ENCODE measurements at places on chromosomes 3 and 15.

- peak; percentile 89 for ATAC-seq
Observed at GRCh38 chr3:185796431-185797107, 28.3 kb downstream of the IGF2BP2 start.

- ATAC-seq, result peak; percentile 93
Observed at GRCh38 chr15:91271565-91272153, 171.6 kb downstream of the SV2B start.

GRCh38 chr3:122502139-122502538, 12.6 kb downstream of the KPNA1 start:
- ATAC-seq, result no peak

GRCh38 chr3:87546216-87546615, 269.8 kb upstream of the POU1F1 start:
- ATAC-seq, result no peak

- ATAC-seq, result no peak
Observed at GRCh38 chr3:101279162-101279561, 41.2 kb downstream of the IMPG2 start.

DNA sequence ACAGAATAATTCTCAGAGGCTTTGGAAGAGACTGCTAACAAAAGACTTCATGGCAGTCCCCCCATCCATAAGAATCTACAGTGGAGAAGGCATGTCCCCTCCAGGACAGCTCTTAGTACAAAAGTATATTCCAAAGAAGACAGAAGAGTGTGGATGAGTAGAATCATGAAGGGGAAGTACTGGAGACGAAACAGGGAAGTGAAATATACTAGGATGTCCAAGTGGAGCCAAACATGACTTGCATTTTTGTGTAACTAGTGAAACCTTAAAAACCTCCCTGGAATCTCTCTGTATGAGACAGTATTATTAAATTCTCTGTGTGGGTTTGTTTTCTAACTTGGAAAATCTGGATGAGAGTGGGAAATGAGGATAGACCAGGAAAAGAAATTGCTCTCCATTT, 312.4 kb downstream of the RSL24D1 start:
- no peak for ATAC-seq

GRCh38 chr3:96960661-96961330, 146.4 kb downstream of the EPHA6 start:
- no peak for ATAC-seq

GRCh38 chr15:26210980-26211379, 347.9 kb upstream of the ATP10A start:
- ATAC-seq, result no peak

Data from SK-N-SH treated with all-trans-retinoic acid at 6 μM for 48 hours (cell line).